ENCODE measurements at places on chromosomes 3 and 15.

DNA sequence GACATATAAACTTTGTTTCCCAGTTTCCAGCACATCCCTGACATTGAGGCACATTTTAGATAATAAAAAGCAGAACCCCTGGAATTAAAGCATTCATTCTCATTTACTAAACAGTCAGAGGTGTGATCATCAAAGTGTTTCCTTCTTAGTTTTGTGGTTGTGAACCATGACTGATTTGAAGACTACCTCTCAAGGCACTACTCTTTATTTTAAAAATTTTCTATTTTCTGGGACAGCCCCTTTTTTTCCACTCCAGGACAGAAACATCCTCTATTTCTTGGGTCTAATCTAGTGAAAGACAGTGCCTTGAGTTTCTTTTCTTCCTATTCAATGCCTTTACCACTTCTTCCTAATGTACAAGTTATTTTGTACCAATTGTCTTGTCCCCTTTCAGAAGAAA, 5.2 kb downstream of the SST start:
- DNase-seq: no peak

DNA sequence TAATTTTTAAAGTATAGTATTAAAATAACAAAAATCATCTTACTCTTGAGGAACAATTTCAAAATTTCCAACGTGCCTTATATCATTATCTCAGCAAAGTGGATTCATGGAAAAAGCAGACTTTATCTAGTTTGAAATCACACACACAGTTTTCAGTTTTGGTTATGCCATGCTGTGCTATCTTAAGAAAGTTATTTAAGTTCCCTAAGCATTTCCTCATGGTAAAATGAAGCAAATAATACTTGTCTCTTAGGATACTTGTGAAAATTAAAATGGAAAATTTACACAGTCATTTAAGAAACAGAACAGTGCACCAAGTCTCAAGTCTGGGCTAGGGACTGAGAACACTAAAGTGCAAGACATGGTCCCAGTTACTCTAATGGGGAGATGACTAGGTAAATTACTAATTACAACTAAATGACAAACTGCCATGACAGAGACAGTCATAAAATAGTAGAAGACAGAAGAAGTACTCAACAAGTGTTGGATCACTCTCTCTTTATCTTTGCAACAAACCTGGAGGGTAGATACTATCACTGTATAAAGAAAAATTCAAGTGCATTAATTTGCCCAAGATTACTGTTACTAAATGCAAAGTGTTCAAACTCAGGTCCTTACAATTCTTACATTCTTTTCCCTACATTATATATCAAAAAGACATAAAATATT, 44.8 kb downstream of the DMXL2 start:
- DNase-seq: no peak

GRCh38 chr3:42148982-42149432, 57.9 kb downstream of the TRAK1 start:
- DNase-seq: no peak

DNA sequence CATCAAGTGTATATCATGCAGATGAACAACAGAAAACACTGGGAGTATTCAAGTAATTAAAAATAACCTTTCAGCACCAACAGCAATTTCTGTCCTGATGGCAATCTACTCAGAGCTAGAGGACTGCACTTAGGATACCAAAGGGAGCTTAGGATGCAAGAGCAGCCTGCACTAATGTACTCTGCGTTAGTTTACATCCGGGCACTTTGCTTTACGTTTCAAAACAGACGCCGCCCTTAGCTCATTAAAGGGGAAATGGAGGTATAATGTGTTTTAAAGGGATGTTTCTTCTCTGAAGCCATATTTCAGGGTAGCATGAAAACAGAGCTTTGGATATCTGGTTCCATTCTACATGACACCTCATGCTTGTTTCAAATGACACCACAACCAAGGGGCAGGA, 14.0 kb upstream of the B3GNT5 start:
- no peak for DNase-seq

DNA sequence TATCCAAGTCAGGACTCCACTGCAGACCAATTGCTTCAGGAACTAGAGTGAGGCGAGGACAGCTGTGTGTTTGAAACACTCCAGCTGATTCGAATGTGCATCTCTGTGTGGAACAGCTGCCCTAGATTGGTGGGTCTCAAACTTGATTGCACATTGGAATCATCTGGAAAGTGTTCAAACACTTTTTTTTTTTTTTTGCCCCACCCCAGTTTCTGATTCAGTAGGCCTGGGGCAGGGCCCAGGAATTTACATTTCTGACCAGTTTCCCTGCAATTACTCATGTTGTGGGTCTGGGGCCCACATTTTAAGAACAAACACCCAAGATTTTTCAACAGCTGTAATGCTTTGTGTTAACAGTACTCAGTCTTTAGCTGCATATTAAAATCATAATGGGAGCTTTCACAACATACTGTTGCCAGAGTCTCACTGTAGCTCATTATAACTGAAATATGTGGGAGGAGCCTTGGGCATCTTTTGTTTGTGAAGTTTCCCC, 156.6 kb downstream of the NR1D2 start:
- no peak for DNase-seq

DNA sequence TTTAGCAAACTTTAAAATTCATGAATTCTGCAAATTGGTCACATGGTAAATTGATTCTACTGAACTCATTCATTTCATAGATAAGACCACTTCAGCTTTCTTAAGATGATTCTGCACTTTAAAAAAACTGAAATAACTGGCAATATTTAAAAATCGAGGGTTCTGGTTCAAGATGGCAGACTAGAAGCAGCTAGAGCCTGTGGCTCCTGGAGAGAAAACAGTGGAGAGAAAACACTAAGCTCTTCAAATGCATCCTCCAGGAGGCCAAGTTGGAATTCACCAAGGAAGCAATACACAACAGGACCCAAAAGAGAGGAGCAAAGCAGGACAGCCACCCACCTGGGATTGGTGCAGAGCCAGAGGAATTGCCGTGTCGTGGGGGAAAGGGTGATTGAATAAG, 132.1 kb downstream of the SPATA16 start:
- DNase-seq: no peak

GRCh38 chr3:177473903-177474302, 276.6 kb upstream of the TBL1XR1 start:
- no peak for DNase-seq

DNA sequence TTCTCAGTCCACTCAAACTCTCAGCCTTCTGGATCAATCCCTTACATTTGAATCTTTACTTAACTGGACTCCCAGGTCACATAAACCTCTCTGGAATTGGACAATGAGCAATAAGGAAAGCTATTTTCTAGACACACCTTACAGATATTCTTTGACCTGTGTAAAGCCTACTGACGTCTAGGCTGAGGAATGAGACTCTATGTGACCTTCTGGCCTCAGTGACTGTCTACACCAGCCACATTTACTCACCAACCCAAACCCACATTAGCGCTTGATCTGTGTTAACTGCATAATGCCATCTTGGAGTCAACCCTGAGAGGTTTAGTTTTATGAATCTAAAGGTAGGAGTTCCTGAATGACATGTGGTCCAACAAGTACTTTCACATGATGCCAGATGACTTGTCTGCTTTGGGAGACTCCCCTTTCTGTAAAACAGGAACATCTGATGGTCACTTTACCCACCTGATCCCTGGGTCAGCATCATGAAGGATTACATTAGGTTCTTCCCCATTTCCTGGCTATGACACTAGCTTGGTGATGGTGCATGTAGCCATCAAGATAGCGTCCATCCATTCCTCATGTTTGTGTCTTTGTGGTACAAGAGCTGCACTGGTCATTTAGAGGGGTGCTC, 11.4 kb upstream of the COMMD2 start:
- no peak for DNase-seq

DNA sequence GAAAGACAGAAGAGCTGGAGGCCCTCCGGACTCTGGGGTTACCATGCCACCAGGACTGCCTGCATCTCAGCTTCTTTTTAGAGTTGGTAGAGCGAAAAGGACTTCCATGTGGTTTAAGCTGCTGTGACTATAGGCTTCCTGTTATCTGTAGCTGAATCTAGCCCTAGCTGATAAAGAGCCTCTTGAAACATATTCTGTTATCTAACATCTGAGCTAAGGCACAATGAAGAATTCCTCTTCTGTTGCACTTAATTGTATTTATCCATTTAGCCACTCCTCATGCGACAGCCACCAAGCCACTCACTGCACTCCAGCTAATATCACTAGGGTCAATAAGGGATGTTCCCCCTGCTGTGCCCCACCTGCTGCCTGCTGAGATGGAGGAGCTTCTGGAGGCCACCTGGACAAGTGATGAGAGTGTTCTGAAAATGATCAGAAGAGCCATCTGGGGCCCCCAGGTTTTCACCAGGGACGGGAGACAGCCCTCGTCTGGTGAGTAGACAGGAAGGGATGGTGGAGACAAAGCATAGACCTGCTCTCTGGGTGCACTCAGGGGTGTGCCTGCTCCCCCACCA, 94.6 kb upstream of the PLXNA1 start:
- no peak for DNase-seq

DNA sequence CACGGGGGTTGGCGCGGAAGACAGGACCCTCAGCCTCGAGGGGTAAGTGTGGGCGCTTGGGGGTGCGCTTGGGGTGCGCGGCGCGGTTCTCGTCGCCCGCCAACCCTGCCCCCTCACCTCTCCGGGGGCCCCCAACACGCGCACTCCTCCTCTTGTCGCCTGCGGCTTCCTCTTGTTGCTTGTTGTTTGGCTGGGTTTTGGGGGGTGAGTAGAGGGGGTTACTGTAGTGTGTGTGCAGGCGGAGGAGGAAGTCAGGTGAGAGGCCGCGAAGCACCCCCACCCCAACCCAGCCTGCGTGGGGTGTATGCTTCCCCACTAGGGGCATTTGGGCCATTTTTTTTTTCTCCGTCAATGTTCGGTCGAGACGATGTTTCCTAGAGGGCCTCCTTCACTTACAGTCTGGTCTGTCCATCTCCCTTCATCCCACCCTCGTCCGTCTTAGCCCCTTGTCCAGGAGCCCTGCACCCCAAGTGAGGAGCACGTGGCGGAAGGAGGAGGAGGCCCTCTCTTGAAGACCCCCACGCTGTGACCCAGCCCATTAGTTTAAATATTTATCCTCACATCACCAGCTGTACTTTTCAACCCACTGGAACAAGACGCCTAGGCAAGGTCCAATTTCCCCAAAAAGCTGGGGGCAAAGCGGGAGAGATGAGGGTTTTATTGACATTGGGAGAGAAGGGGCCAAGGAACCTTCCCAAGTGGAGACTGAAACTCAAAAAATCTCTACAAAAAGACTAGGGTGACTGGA, 20.4 kb upstream of the SATB1 start:
- DNase-seq: peak; percentile 54

GRCh38 chr3:62201438-62202035, 171.8 kb downstream of the FEZF2 start:
- DNase-seq: no peak

GRCh38 chr15:66823601-66824000, 121.6 kb downstream of the SMAD6 start:
- DNase-seq: no peak

DNA sequence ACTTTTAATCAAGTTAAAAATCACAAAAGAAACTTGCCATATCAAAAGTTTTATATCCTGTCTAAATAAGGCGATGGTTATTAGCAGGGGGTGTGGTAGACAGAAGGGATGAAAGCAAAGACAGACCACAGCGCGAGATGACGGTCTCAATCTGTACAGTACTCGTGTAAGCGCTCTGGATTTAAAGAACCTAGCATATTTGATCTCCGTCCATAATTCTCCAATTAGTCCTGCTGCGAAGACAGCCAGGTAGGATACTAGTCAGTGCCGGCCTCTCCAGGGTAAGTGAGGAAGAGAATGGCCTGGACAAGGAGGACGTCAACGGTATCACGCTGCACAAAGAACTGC, 701 bp downstream of the SGO1 start:
- no peak for DNase-seq

GRCh38 chr3:152331018-152331541, 62.4 kb downstream of the MBNL1 start:
- DNase-seq: no peak

GRCh38 chr3:15051531-15051930, 13.6 kb downstream of the MRPS25 start:
- DNase-seq: peak; percentile 26

GRCh38 chr15:27268923-27269322, 297.9 kb downstream of the GABRG3 start:
- DNase-seq: no peak

DNA sequence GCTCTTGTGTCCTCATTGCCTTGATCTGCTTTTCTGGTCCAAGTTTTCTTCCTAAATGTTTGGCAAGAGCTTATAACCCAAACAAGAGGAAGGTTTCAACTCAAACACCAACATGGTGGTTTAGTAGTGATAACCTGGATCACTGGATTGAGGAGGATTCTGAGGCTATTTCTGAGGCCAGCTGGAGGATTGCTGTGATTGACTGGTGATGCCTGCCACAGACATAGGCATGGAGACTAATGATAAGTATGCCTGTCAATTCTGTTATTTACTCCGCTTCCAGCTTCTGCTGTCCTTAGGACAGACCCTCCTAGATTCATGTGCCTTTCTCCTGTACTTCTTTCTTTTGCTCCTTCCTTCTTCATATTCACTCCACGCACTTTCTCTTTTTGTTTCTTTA, 150.5 kb downstream of the SHQ1 start:
- DNase-seq: no peak

GRCh38 chr3:9782770-9783169, 9.5 kb downstream of the TADA3 start:
- no peak for DNase-seq

- DNase-seq: no peak
Measured at GRCh38 chr3:30263925-30264313, 342.5 kb upstream of the TGFBR2 start.

GRCh38 chr15:53976844-53977392, 1.3 kb upstream of the UNC13C start:
- DNase-seq: no peak

DNA sequence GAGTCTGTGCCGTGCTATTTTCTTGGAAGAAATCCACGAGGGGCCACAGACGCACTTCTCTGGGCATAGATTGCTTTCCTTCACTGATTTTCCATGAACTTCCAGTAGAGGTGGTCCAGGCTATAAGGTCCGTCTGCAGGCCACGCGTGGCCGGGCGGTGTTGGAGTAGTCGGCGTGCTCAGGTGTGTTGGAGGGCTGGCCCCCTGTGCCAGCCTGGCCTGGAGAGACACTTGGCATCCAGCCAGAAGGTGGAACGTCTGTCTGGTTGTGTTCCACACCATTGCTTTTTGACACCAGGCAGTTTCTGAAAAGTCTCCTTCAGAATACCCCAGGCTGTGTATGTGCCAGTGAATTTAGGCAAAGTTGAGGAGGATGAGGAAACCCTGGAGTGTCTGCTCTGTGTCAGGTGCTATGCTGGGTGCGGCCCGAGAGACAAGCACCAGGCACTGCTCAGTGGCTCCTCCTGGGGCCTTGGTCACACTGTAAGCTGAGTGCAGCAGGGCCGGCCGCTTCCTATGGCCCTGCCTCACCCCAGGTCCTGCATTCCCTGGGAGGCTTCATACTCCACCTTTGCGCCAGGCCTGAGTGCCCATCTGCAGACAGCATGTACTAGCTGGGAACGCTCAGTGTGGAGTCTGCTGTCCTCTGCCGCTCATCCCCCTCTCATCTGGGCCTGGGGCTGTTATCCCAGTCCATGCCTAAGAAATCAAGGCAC, 52.1 kb upstream of the TAMM41 start:
- no peak for DNase-seq

GRCh38 chr15:48190932-48191573, 412 bp upstream of the CTXN2 start:
- DNase-seq: peak; percentile 22
